ENCODE measurements at places on chromosomes 13 and 19.

- no peak for DNase-seq
Measured at GRCh38 chr13:32135056-32135390, 103.4 kb downstream of the FRY start.

DNA sequence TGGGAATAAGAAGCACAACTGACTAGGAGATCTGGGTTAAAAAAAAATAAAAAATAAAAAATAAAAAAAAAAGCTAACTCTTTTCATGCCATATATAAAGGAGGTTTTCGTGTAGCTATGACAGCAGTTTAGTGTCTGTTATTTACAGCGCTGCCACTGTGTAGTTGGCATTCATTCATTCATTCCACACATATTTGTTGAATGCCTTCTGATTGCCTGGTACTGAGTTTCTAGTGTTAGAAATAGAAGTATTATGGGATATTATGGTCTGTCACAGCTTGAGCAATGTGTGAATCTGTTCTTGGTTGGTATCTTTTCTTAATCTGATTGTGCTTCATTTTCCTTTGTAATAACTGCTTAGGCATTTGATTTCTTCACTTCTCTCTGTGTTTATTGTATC, 237.4 kb downstream of the NBEA start:
- DNase-seq = no peak

- DNase-seq = no peak
Measured at GRCh38 chr19:29143183-29143582, 69.8 kb downstream of the UQCRFS1 start.

DNA sequence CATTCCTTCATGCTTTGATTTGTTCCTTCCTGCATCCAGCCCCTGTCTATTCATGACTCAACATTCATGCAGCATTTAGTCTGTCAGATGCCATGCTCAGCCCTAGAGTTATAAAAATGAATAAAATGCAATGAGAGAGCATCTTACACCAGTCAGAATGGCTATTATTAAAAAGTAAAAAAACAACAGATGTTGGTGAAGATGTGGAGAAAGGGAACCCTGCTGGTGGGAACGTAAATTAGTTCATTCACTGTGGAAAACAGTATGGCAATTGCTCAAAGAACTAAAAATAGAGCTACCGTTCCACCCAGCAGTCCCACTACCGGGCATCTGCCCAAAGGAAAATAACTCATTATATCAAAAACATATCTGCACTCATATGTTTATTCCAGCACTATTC, 70.0 kb upstream of the GTF3A start:
- no peak for DNase-seq

DNA sequence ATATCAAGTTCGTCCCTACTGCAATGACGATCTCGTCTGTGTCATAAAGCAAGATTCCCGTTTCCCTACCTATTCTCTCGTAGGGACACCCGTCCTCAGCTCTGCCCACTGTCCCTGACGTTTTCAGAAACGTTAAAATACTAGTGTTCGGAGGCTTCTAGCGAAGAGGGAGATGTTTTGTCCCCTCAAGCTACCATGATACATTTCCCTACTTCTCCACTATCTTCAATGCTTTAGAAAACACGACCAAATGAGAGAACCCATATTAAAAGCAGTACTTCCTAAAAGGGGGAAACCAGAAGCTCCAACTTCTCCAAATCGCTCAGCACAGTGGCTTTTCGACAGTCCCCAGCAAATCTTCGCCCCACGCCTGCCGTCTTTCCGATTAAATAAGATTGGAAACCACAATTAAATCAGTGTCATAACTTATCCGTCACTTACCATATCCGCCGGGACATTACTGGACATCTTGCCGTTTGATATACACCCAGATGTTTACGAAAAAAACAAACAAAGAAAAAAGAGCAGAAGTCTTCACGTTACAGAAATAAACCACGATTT, 1.3 kb downstream of the UBL3 start:
- DNase-seq = peak; percentile 76

- DNase-seq = no peak
Measured at GRCh38 chr13:92727118-92727517, 499.5 kb upstream of the GPC6 start.

DNA sequence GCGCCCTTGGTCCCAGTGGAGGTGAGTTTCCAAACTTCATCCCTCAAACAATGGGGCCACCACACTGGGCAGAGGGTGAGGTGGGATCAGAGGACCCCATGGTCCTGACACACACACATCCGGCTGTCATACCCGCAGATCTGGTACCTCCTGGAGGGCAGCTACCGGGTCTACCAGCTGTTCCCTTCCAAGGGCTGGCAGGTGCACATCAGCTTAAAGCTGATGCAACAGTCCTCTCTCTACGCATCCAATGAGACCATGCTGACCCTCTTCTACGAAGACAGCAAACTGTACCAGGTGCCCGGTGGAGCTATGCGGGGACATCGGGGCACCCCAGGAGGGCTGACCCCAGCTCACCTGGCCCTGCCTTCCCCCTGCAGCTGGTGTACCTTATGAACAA, 14.0 kb upstream of the PSMD8 start:
- DNase-seq = no peak

GRCh38 chr19:5104871-5105351, 136.0 kb downstream of the KDM4B start:
- no peak for DNase-seq

DNA sequence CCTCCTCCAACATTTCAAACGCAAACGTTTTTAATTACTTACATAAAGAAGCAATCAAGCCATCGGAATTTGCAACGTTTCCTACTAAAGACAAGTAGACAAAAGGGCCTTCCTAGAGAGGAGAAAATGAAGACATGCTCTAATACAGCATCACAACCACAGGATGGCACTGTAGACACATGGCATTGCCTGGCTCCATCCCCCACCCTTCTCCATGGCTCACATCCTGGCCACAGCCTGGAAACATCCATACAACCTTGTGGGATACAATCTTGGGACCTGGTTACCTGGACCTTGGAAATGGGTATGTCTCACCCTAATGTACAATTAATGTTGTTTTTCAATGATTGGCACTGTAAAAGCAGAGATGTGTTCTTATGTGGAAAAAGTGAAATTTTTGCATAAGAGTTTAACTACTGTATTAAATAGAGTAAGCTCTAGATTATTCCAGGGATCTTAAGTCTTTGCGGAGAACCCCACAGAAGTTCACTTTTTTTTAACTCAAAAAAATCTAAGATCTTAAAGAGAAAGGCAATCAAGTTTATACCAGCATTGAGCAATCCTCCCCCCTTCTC, 21.5 kb downstream of the EBPL start:
- peak; percentile 22 for DNase-seq

DNA sequence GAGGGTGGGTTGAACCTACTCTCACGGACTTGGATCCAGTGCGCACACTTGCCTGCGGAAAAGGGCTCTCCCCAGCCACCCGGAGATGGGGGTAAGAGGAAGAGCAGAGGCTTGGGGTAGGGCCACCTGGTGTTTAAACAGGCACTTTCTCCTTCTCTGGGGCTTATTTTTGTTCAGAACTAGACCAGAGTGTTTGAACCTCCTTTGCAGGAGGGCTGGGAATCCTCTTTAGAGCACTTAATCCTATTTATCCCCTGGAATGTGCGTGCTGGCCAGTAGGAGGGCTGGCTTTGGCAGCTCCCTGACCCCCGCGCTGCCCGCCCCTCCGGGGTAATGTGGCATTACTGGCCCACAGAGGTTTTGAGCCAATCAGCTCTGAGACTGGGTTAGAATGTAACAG, 2.0 kb downstream of the RGS9BP start:
- no peak for DNase-seq

DNA sequence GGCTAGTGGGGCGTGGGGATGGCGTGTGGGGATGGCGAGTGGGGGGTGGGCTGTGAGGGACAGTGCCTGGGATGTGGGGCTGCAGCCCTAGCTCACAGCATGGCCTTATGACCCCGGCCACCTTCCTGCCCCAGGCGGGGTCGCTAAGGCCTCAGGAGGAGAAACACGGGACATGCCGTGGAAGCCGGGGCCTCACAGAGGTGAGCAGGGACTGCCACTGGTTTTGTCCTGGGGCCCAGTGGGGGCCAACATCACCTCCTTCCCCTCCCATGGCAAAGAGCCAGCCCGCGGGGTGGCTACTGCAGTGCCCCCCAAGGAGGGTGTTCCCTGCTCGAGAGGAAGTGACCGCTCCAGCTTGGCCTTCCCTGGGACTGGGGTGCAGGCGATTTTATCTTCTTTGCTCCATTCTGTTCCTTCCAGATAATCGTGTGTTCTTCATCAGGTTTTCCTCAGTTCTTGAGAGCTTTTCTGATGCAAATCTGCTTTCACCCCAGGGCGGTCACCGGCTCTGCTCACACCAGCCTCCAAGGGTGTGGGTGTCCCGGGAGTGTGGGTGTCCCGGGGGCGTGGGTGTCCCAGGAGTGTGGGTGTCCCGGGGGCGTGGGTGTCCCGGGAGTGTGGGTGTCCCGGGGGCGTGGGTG, 1.2 kb downstream of the F7 start:
- no peak for DNase-seq

DNA sequence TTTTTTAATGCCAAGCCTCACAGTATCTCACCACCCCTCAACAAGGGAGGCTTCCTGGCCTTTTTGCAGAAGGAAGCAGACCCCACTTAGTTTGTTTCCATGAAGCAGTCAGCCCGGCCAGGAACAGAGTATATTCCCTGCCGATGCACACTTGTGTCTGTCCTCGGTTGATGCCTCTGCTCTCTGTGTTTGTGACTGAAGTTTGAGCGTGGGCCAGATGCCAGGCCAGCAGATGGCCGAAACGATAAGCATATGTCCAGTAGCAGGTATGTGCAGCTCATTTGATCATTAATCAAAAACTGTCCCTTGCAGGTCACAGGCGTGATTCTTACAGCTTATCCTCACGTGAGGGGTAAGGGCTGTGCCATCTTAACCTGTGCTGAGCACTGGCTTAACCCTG, 144.0 kb downstream of the IRS2 start:
- DNase-seq = no peak

DNA sequence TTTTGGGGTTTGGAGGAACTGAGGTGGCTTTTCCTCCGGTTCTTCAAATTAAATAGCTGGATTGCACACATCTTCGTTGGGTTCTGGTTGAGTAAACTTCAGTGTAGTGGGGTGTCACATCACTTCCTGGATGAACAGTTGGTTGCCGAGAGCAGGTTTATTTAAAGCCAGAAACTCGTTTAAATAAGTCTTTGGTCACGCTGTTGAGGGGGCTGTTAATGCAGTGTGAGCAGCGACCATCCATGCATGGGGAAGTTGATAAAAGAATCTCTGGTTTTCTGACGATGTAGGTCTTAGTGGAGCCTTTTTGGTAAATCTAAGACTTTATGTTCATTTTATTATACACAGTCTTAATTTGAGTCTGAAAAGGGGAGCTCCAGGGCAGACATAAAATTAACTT, 351.2 kb upstream of the ARGLU1 start:
- DNase-seq = no peak

GRCh38 chr19:40178756-40179155, 12.5 kb upstream of the MAP3K10 start:
- DNase-seq = no peak

DNA sequence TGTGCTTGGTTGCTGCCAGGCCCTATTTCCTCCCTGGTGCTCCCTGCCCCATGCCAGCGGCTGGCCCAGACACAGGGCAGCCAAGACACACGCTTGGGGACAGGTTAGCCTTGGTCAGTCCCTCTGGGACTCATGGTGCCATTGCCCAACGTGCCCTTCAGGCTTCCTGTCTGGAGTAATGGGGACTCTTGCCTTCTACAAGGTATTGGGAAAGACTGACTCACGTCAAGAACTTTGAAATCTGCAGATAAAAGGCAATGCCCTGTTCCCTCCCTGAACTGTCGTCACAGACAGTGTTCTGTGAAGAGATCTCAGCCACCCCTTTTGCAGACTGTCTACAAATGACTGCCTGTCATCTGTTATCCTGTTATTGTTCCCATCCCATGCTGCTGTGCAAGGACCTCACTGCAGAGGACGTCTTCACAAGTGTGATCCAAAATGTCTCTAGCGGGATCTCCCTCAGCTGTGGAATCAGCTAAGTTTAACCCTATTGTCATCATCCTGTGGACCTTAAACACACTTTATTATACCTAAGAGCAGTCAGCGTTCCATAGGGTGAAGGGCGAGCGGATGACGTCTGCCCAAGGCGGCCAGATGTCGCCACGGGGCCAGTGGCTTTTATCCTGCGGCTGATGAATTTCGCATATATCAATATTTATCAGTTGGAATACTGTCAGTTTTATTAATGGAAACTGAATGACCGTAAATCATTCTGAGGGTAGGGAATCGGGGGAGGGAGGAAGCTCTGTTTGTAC, 59.0 kb downstream of the GSX1 start:
- no peak for DNase-seq
